ENCODE measurements at places on chromosomes 6 and 20.

DNA sequence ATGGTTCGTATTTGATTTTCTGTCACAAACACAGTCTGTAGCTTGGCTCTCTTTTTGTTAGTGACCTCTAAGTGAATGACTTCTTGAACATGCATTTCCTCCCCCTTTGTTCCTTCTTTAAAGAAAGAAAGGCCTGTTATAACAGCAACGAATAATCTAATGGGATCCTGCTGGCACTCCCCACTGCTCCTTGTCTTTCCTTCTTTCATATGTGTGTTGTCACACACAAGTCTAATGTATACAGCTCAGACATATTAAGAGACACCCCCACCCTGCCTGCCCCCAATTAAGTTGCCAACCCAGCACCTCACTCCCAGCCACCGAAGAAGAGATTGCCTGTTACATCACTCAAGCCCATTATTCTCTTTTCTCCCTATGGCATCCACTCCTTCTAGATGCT lies 4.9 kb upstream of the SAMD5 start:
- no peak for DNase-seq

- peak; percentile 63 for DNase-seq
These were observed 7.5 kb downstream of the NRSN2 start for GRCh38 chr20:354298-354977.

- no peak for DNase-seq
These were observed 66.1 kb downstream of the CD24 start for GRCh38 chr6:106908386-106908840.

DNA sequence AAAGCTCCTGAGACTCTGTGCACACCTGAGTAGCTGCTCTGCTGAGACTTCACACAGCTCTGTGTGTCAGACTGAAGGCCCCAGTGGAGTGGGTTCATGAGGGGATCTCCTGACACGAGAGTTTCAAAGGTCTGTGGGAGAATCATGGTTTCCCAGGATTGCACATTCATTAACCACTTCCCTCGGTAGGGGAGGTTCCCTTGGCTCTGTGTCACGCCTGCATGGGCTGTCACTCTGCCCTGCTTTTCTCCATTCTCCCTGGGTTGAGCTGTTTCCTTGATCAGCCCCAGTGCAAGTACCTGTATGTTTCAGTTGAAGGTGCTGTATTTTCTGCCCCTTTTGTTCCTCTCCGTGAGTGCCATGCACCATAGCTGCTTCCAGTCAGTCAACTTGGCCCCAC lies 236.9 kb downstream of the EPM2A start:
- DNase-seq: no peak

GRCh38 chr6:29631860-29632731 lies 887 bp downstream of the GABBR1 start:
- DNase-seq: no peak

GRCh38 chr20:14142171-14142570 lies 146.9 kb downstream of the MACROD2 start:
- no peak for DNase-seq

DNA sequence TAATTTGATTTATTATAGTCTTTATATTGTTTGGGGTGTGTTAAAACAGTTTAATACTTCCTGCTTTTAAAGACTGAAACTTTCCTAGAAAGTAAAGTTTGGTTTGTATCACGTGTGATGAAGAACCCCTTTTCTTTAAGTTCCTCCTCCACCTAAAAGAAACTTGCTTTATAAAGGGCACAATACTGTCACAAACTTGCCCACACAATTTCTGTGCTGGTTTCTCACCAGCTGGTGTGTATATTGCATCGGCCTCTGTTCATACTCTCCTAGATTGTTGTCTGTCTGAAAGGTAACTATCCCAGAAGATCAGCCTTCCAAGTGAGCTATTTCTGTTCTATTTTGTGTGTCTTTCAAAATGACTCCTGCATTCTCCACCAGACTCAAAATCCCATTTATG lies 46.9 kb downstream of the ANKRD6 start:
- DNase-seq: no peak

- no peak for DNase-seq
These were observed 185.9 kb downstream of the UST start for GRCh38 chr6:148932731-148933130.

- DNase-seq: no peak
These were observed 124.7 kb upstream of the MARCKS start for GRCh38 chr6:113732384-113732966.

DNA sequence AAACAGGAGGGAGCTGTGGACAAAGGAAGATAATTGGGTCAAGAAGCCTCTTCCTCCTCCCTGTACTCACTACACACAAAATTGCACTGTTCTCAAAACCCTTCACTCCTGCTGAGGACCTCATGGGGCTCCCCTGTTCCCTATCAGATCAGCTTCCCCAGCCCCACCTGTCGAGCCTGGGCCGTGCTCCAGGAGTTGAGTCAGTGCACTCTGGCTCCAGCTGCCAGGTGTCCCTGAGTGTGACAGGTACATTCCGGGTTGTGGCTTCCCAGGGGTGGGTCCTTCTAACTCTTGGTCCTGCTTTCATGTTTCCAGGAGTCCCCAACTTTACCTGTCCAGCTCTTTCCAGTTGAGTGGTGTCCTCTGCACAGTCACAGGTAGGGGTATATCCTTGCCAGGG lies 8.4 kb downstream of the RAB5IF start:
- no peak for DNase-seq

DNA sequence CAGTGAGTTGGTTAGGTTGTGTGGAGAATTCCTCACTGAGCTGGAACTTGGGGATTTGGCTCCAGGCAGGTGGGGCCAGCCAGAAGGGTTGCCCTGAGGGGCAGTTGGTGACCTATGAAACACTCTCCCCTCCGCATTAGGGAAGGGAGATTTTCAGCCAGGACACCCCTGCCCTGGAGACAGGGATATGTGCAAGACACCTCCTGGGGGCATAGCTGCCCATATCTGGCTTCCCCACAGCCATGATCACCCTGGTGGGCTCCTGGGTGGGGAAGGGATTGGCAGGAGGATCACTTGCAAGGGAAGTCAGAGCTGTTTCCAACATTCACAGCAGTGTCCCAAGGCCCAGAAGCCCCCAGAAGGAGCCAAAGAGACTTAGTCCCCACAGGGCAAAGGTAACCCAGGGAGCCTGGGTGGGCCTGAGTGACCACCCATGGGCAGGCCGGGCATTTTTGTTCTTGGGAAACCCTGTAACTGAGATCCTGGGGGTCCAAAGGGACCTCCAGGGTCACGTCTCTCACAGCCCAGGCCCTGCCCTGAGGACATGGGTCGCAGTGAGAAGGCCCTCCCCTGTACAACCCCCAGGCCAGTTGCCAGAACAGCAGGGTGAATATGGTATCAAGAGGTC lies 145.8 kb downstream of the MRPL14 start:
- no peak for DNase-seq

DNA sequence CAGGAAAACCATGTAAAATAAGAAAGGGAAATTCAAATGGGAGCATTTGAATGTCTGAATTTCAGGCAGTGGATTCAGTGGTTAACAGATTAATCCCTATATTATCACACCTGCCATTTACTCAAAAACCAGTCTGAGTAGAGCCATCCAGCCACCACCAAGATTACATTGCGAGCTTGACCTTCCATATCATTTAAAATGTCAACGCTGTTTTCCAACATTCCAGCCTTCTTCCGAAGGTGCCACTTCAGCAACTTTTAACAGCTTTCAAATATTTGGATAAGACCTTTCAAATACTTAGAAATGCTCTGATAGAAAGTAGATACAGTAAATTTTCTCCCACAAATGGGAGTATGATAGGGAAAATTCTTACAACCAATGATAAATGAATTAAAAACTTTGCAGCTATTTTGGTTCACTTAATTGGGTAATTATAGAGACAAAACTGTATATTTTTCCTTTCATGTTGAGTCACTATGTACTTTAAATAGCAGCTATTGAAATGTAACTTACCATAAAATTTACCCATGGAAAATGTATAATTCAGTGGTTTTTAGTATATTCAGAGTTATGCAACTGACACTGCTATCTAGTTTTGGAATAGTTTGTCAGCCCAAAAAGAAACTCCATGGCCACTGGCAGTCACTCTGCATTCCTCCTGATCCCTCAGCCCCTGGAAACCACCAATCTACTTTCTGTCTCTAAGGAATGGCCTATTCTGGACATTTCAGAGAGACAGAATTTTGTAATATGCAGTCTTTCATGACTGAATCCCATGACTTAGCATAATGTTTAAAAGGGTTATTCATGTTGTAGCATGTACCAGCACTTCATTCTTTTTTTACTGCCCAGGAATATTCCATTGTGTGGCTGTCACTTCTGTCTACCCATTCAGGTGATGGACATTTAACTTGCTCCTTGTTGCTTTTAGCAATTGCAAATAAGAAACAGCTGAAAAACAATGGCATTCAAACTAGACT lies 21.5 kb downstream of the EZR start:
- DNase-seq: no peak

- DNase-seq: no peak
These were observed 147.2 kb downstream of the DOK5 start for GRCh38 chr20:54622333-54623295.

GRCh38 chr6:138105446-138105845 lies 1.8 kb downstream of the PERP start:
- DNase-seq: no peak

DNA sequence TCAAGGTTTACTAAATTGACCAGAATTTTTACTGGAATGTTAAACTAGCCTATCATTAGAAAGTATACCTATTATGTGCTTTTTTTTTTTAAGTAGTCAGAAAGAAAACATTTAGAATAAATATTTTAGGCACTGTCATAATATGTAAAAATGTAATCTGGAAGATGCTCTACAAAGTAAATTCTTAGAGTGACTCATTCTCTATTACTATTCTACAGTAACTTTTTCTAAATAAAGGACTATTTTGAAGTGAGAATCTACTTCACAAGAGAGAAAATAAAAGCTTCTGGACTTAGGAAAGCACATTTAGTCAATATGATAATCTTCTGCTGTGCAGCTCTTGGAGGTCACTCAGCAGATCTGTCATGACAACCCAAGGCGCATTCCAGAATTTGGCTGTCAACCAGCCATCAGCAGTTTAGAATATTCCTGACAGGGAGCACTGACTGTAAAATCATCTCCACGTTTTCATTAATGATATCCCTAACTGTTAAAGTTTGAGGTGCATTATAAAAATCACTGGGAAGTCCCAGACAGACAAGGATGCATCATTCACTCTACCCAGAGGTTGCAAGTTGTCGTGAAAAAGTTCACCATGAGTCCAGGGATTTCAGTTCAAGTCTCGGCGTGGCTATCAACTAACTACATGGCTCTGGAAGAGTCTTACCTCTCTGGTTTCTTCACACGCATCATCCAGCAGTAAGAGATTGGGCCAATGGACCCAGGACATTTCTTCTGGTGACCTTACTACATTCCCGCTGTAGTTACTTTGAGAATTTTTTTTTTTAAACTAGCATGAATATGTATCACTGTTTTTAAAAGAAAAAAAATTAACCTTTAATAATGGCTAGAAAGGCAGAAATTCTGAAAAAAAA lies 374.9 kb downstream of the GJA1 start:
- no peak for DNase-seq

DNA sequence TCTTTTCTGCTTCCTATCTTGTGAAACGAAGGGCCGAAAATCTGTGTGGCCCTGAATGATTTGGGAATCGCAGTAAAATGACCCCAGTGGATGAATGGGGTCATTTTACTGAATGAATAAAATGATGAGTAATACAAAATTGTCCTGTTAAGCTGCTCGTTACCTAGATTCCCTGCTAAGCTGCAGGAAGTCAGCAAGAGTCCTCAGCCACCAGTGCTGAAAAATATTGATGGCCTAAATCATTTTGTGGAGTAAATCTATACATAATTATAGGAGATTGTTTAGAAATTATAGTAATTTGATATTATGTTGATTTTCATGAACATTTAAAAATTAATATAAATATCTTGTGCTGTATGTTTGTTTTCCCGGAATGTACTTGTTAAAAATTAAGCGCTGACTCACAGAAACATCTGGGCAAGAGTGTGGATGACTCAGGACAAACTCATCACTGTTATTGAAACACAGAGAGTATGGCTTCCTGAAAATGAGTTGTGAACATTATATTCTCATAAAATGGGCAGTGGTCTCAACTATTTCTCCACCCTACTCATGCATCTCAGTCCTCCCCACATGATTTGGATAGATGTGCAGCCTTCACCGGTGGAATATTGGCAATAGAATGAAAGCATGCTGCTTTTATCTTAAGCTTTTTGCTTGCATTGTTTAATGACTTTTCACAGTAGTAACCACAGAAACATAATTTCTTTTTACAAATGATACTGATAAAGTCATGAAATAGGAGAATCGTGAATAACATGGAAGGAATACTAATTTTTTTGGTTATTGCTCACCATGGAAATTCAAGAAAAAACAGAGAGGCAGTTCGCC lies 36.2 kb upstream of the RGS17 start:
- no peak for DNase-seq

- DNase-seq: no peak
These were observed 126.3 kb downstream of the PRND start for GRCh38 chr20:4848041-4848440.

- no peak for DNase-seq
These were observed 21.8 kb downstream of the FAM209B start for GRCh38 chr20:56554869-56555268.

DNA sequence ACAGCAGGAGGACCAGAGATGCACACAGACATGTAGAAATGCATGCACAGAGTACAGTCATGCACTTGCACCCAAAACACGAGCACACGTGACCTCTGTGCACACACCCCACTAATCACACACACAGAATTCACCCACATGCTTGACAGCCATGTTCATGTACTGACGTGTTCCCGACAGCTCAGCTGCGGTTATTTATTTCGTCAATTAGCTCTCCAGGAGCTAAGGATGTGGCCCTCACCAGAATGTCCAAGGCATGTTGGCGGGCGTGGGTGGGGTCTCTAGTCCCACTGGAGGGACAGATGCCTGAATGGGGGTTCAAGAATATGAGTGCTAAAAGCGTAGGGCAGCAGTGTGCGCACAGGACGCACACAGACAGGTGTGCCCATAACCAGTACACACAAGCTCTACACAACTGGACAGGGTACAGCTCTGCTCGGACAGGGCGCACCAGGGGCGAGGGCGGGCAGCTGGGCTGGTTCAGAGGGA lies 571 bp upstream of the PRPF6 start:
- DNase-seq: no peak

GRCh38 chr20:62120990-62121775 lies 1.1 kb upstream of the LSM14B start:
- DNase-seq: no peak

DNA sequence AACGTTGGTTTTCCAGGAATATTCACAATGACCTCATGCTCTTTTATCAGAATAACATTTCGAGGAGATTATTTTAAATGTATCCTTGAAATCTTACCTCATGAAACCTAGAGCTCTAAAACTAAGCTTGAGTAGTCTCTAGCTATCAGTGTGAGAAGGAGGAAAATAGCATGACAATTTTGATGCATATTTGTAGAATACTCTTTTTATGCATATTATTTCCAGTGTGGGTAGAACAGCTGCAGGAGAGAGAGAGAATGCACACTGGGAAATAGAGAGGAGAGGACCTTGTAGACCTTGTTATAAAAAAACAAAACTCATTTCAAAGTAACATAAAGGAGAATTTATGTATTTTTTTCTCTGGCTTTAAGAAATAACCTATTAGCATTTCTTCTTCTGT lies 71.1 kb upstream of the VGLL2 start:
- no peak for DNase-seq

Measured in stimulated activated CD8-positive, alpha-beta memory T cell treated with anti-CD3 and anti-CD28 coated beads, Interleukin-4, amount 100 ng/mL, for 4 hours (primary cell).